ENCODE measurements at places on chromosomes 7 and 10.

GRCh38 chr7:80420876-80421275, 91.0 kb downstream of the GNAT3 start:
- no peak for DNase-seq

DNA sequence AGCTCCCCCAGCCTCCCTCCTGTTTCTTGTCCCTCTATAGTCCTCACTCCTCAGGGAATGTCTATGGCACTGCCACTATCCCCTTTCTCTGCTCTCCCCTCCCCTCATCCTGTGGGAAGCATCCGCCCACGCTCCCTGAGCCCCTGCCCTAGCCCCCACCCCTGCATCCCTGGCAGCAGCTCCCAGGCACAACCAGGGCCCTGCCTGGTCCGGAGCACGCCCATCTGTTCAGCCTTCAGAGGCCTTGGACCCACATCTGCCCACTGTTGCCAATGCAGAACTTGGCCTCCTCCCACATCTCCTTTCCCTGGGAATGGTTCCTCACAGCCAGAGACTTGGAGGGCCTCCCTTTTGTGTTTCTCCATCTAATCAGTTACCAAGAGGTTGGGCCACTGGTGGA, 20.4 kb upstream of the TBRG4 start:
- DNase-seq = no peak

DNA sequence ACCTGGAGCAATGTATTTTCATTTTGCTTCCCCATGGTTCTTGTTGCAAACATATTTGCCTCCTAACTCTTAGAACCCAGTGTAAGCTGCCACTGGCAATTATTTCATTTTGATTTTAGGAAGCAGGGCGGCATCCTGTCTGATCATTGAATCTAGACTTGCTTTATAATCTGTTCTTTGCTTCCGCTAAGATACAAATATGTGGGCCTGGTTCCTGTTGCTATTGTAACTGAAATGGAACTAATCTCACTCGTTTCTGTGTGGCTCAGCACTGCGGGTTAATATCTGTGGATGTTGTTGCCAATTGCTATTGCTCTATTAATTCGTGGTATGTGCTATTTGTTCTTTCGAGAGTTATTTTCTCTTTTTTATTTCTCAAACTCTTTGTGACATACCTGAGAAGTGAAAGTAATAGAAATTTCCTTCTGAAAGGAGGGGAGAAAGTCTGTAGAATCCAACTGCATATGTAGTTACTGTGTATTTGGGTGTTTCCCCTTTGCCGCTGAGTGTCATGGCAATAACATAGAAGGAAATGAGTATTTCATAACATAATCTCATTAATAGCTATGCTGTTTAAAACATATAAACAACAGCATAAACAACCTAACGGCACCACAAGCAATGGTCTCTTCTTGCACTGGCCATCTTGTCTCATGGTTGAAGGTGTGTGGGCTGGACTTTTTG, 62.4 kb downstream of the FZD1 start:
- DNase-seq = no peak

- DNase-seq = no peak
Measured at GRCh38 chr10:58773341-58773740, 260.7 kb downstream of the BICC1 start.

All from cerebellum (tissue), 4 donors.